ENCODE measurements at places on chromosomes 11 and 22.

DNA sequence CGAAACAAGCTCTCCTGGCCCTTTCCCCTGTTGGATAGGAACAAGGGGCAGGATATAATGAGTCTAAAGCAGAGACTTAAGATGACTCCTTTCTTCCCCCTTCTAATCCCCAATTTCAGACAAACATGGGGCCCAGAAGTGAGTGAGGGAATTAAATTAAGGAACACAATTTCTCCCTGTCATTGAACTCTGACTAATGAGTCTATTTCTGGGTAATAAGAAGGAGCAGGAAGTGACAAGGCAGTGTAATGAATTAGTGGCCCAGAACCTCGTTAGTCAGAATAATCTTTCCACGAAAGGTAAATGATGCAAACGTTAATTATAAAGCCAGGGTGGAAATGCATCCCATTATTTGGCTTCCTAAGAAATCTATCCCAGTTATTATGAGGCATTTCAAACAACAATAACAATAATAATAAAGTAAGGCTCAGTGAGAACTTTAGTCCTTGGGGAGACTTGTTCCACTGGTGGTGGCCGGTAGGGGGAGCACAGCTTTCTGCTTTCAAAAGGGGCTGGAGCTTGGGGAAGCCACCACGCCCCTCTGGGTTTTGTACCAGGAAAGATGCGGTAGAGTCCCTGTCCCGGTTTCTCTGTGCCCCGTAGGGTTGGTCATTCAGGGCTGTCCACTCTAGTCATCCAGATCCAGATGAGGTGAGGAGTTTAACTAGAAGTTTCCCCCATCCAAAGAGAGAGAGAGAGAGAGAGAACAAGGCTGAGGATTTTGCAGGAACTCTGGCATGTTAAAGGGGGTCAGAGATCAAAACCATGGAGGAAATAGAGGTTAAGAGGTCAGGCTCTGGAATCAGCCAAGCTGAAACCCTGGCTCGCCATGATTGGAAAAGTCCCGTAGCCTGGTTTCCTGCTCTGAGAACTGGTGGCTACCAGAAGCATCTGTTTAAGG, 298.3 kb downstream of the NTM start:
- DNase-seq, result peak; percentile 28

GRCh38 chr11:115199481-115200069, 304.6 kb downstream of the CADM1 start:
- DNase-seq, result no peak

GRCh38 chr11:76897233-76897632, 36.5 kb downstream of the ACER3 start:
- no peak for DNase-seq

DNA sequence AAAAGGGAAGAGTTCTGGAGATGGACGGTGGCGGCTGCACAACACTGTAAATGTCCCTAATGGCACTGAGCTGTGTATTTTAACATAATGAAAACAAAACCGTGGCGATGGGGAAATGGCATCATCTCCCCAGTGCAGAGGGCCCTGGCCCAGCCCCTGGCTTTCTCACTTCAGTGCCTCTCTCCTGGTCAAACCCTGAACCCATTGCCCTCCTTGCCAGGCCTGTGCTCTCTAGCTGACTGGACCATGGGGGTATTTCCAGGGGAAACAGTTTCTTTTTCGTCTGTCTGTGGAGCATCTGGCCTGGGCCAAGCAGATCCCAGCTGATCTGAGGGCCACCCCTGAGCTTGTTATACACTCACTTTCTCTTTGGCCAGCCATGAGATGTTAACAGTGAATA, 17.4 kb upstream of the NAP1L4 start:
- DNase-seq, result no peak

DNA sequence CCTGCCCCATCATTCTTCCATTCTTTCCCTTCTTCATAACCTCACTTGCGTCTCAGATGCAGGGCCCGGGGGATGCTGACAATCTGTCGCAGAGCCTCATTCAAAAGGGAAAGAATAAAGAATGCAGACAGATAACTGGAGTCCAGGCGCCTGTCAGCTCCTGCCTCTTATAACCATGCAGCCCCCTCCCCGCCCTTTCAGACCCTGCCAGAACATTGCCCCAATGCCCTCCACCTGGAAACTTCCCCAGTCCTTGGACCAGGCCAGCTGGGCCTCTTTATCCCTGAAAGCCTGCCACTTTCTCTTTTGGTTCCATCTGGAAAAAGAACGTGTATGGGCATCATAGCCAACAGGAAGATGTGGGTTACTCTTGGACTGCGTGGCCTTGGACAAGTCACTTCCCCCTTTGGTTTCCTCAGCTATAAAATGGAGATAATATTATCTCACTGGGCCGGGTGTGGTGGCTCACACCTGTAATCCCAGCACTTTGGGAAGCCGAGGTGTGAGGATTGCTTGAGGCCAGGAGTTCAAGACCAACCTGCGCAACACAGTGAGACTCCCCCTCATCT, 2.1 kb upstream of the TCF20 start:
- DNase-seq, result no peak

- DNase-seq, result no peak
Observed at GRCh38 chr11:10544491-10545465, 3.8 kb upstream of the RNF141 start.

GRCh38 chr11:68052137-68052873, 13.5 kb downstream of the TCIRG1 start:
- DNase-seq, result no peak

Measured in stimulated activated CD4-positive, alpha-beta T cell treated with anti-CD3 and anti-CD28 coated beads, Interleukin-12 subunit alpha, Interleukin-12 subunit beta, amount 100 ng/mL, for 48 hours (primary cell).